ENCODE measurements at places on chromosomes 3 and 15. TPM values are rescaled to one million over a fixed set of nuclear protein-coding genes. Genes with fewer than 3 reads are reported as not detected.

Gene SLC2A2
- not detected for total RNA-seq

Gene CFAP91
- total RNA-seq, result 0.85 TPM

Gene RPP14
- total RNA-seq, result 19.0 TPM

Gene ISL2
- 0.56 TPM for total RNA-seq

Gene RUVBL1
- total RNA-seq, result 47.1 TPM

Gene CPB1
- not detected for total RNA-seq

Gene GOLGA8N
- total RNA-seq, result 1.3 TPM

Gene NRG4
- 0.56 TPM for total RNA-seq

Gene EPHB1
- 0.56 TPM for total RNA-seq

All from regular cardiac myocyte (primary cell).